GM19239 (cell line): ENCODE measurements at places on chromosomes 3 and 15.

- no peak for DNase-seq
Observed at GRCh38 chr3:64257100-64257755, 32.0 kb upstream of the PRICKLE2 start.

DNA sequence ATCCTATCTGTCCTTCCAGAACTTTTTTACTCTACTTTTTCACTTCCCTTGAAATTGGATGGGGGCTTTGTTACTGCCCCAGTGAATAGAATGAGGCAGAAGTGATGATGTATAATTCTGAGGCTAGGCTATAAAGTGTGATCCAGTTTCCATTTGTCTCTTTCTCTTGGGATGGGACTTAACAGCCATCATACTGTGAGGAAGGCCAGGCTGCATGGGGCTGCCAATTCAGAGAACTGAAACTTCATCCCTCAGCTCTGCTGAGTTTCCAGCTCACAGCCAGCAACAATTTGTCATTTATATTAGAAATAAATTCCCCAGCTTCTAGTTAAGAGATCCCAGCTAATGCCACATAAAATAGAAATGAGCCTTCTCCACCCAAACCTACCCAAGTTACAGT, 504.0 kb upstream of the TGFBR2 start:
- DNase-seq, result no peak

GRCh38 chr3:149532489-149533180, 58.1 kb downstream of the TM4SF4 start:
- DNase-seq, result peak; percentile 10

- no peak for DNase-seq
Observed at GRCh38 chr15:78127882-78128281, 3.4 kb downstream of the CIB2 start.
